NCI-H524 treated with DMSO at 0.1 percent for 48 hours (cell line): ENCODE measurements at places on chromosomes 16 and 17.

DNA sequence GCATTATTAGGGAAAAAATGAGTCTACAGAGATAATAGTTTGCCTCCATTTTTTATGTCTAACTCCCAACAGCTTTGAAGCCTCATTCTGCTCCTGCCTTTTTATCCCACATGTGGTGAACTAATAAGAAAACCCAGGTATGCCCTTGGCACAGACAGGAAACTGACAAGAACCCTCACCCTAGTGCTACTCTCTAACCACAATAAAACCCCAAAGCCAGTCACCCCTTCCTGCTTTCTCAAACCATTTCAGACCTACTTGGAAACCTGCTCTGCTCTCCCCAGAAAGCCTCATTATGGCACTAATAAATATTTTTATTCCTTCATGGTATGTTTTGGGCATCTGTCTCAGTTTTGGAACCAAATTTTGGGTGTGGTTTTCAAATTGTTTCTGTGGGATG, 3.9 kb upstream of the MARVELD3 start:
- no peak for DNase-seq

- no peak for DNase-seq
Measured at GRCh38 chr17:7932483-7932891, 481 bp downstream of the CNTROB start.

DNA sequence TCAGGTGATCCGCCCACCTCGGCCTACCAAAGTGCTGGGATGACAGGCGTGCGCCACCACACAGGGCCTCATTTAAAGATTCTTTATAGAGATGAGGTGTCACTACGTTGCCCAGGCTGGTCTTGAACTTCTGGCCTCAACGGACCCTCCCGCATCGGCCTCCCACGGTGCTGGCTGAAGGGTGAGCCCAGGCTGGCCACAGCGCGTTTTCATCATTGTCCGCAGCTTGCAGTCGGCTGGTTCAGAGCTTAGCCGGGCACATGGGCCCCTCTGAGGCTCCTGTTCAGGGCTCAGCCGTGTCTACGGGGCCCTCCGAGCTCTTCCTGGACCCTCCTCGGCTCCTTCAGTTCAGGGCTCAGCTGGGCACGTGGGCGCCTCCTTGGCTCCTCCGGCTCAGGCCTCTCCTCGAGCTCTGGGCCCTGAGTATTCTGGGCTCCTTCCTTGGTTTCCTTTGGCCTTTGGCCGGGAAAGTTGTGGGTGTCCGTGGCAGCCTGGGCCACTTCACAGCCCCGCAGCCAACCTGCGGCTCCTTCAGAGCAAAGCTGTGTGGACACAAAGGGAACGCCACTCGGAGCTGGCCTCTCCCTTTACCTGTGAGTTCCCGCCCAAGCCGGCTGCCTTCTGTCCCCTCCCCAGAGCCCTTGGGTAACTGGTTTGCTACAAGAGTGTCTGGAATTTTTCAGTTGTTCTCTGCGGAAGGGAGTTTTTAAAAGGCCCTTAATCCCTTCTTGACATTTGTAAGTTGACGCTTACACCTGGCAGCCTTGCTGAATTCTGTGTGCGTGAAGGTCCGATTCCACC, 1.2 kb upstream of the MSLN start:
- no peak for DNase-seq

DNA sequence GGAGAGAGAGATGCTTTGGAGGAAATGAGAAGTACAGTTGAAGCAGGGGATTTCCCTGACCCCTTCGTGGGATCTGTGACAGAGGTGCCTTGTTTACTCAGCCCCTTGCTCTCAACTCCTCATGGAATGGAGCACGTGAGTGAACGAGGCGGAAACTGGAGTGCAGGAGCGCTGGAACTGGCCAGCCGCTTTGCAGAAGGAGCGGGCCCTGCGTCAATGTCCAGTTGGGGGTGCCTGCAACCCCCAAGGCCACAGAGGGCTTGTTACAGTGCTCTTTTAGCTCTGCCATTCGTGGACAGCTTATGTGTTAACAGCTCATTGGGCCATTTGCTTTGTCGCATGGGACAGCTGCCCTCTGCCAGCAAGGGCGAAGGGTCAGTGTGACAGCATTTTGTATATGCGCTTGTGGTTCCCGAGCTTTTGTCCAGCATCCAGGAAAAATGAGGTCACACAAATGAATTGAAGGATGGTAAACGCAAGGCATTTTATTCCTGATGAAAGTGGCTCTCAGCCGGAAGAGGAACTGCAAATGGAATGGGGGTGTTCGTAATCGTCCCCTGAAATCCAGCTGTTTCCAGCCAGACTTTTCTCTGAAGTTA, 1395.1 kb downstream of the CDH8 start:
- no peak for DNase-seq

DNA sequence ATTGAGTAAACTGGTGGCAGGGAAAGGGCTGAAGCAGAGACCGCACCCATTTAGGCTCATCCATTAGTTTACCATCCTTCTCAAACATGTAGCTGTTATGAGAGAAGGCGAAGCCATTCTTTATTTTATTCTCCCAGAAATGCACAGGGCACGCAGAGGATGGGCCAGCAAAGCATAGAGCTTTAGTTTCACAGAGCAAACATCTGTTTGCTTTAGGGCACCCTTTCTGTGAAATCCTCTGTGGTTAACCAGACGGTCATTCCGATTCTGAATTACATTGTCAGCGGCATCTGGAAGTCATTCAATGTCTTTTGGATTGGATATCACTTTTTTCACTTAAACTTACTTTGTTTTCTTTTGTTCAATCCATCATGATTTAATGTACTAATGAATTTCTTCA, 96.0 kb downstream of the TOX3 start:
- DNase-seq: no peak
